ENCODE measurements at places on chromosomes 13 and 19. TPM values are rescaled to one million over a fixed set of nuclear protein-coding genes. Genes with fewer than 3 reads are reported as not detected.

FBL gene
- 576 TPM for total RNA-seq

SWSAP1 gene
- 3.0 TPM for total RNA-seq

KCNN1 gene
- 17.2 TPM for total RNA-seq

FREM2 gene
- total RNA-seq: 24.1 TPM

CGB5 gene
- 0.35 TPM for total RNA-seq

TYROBP gene
- 0.46 TPM for total RNA-seq

- no peak overlapping the region for H3K27ac ChIP-seq
- no peak overlapping the region for H3K4me3 ChIP-seq
- no peaks in the 10 kb centered on the region for H3K36me3 ChIP-seq
- peaks cover 14% of the 10 kb centered on the region for H3K27me3 ChIP-seq
- DNase-seq: no peak
Measured at GRCh38 chr19:40539070-40539469, 37.6 kb upstream of the SHKBP1 start.

DNA sequence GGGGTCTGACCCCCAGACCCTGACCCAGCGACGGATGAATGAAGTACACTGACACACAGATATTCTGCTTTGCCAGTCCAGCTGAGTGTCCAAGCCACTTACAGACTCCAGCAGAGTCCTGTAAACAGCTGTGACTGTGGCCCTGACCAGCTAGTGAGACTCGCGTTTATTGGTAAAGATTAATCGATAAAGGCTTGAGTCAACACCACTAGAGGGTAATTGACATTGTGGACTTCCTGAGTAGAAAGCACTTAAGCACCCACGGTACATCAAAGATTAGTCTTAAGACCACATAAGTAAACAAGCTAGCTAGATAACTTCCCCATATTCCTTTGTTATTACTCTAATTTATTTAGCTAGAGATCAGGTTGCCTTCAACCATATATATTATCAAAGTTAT is 146.0 kb downstream of the OXGR1 start:
- H3K27ac ChIP-seq: no peak overlapping the region
- H3K36me3 ChIP-seq: peaks cover 4% of the 10 kb centered on the region
- DNase-seq: no peak
- peaks cover 7% of the 10 kb centered on the region for H3K4me1 ChIP-seq
- H3K27me3 ChIP-seq: no peaks in the 10 kb centered on the region
- H3K4me3 ChIP-seq: no peak overlapping the region

DNA sequence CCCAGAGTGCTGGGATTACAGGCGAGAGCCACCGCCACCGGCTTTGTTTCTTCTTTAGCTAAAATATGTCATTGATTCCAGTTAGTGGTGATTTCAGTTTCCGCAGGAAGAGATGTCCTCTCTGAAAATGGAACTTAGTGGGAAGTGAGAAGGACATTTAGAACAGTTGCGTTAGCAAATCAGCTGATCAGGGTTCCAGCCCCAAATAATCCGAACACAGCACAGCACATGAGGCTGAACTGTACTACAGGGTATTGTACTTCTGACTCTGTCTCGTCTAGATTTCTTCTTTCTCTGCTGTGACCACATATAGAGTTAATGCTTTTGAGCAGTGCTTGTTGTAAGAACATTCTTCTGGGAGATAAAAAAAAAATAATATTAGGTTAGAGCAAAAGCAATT is 314.4 kb downstream of the MYO16 start:
- no peaks in the 10 kb centered on the region for H3K4me1 ChIP-seq
- DNase-seq: no peak
- H3K36me3 ChIP-seq: no peaks in the 10 kb centered on the region

GRCh38 chr19:37691881-37692504 is 27.6 kb downstream of the ZNF607 start:
- peaks cover 7% of the 10 kb centered on the region for H3K36me3 ChIP-seq
- H3K4me3 ChIP-seq: peak overlapping the region; percentile 91

GRCh38 chr13:44664308-44664707 is 88.2 kb upstream of the TSC22D1 start:
- no peak overlapping the region for H3K27ac ChIP-seq
- H3K27me3 ChIP-seq: no peaks in the 10 kb centered on the region
- no peaks in the 10 kb centered on the region for H3K36me3 ChIP-seq
- DNase-seq: no peak

GRCh38 chr19:19342086-19343015 is 21.7 kb downstream of the MAU2 start:
- H3K4me1 ChIP-seq: no peaks in the 10 kb centered on the region
- peaks cover 48% of the 10 kb centered on the region for H3K36me3 ChIP-seq
- peak; percentile 78 for DNase-seq
- no peak overlapping the region for H3K4me3 ChIP-seq

DNA sequence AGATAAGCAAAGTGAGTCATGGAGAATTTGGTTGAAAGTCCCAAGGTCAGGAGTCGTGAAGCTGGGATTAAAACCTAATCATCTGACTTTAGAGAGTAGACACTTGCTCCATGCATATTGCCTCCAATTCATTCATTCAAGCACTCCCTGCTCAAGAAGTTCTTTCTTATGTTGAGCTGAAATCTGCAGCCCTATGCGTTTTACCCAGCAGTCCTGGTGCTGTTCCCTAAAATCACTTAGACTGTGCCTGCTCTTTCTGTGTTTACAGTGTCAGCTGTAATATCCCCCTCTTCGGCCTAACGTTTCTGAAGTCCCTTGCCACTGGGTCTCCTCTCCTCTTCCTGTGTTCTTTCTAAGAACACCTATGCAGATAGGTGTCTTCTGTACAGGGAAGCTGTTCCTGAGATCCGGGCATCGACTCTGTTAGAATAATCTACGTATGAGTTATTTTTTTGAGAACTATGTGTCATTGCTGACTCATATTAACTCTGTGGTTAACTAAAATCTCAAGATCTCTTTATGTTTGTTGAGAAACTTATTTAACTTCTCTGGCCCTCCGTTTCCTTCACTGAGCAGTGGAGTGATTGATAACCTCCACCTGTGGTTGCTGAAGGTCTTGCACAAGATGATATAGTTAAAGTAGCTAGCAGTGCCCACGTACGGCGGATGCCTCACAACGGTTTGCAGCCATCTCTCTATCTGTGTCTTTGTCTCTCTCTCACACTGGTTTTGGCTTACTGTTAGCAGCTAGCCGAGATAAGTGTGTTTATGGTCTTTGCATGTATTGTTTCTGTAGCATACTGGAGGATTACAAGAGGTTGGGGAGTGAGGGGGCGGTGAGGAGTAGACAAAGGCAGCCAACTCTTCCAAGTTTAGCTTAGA is 4.7 kb downstream of the ALOX5AP start:
- H3K4me3 ChIP-seq: no peak overlapping the region
- H3K4me1 ChIP-seq: peaks cover 27% of the 10 kb centered on the region
- H3K36me3 ChIP-seq: no peaks in the 10 kb centered on the region
- no peak for DNase-seq

GRCh38 chr19:47109541-47110375 is 3.8 kb downstream of the ZC3H4 start:
- DNase-seq: no peak
- no peaks in the 10 kb centered on the region for H3K27me3 ChIP-seq
- H3K4me3 ChIP-seq: peak overlapping the region; percentile 91
- H3K36me3 ChIP-seq: peaks cover 24% of the 10 kb centered on the region
- H3K4me1 ChIP-seq: peaks cover 56% of the 10 kb centered on the region

- no peak overlapping the region for H3K27ac ChIP-seq
- no peak overlapping the region for H3K4me3 ChIP-seq
- H3K36me3 ChIP-seq: peaks cover 10% of the 10 kb centered on the region
- peaks cover 16% of the 10 kb centered on the region for H3K4me1 ChIP-seq
- DNase-seq: no peak
Measured at GRCh38 chr13:29721766-29722165, 126.3 kb upstream of the SLC7A1 start.
